ENCODE measurements at places on chromosomes 1 and 21.

- DNase-seq = no peak
These were observed 90.7 kb downstream of the TENT5C start for GRCh38 chr1:117696561-117696960.

DNA sequence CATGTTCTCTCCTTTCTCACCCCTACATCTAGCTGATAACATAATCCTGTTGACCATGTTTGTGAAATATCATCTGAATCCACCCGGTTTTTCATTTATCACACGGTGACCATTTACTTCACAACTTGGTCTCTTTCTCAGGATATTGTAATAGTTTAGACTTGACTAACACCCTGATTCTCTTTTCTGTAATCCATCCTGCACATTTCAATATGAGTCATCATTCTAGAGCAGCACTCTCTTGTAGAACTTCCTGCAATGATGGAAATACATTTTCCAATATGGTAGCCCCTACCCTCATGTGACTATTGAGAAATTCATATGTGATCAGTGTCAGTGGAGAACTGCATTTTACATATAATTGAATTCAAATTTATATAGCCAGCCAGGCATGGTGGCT, 2.3 kb upstream of the JAM2 start:
- no peak for DNase-seq

DNA sequence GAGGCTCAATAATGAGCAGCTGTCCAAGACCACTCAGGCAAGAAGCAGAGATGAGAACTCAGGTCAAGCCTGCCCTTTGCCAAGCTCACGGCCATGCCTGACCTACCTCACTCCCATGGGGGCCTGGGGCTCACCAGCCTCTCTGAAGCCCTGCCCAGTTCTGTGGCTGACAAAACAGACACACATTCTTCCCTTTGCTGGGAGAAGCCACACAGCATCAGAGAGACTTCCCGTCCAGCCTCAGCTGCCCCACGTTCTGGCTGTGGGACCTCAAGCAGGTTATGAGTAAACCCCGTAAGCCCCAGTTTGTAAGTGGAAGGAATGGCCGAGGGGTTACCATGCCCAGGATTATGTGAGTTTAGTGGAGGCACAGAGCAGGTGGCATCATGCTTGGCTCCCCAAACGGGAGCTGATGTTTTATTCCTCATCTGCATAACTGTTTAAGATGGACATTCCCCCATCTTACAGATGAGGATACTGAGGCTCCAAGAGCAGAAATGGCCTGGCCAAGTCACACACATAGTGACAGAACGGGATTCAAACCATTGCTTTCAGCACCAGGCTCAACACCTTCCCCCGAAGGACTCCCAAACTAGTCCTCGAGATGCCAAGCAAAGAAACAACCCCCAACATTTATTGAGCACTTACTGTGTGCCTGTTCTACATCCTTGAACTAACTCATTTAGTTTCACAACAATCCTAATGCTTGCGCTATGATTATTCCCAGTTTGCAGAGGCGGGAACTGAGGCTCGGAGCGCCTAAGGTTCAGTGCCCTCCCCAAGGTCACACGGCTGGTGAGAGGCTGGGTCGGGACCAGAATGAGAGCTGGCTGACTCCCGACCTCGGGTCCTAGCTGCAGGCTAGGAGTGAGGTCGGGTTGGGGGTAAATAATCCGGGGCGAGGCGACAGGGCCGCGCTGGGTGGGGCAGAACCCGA, 49.1 kb upstream of the LAPTM5 start:
- no peak for DNase-seq

GRCh38 chr1:98322966-98323365, 338.6 kb upstream of the SNX7 start:
- no peak for DNase-seq

- no peak for DNase-seq
These were observed 53.5 kb downstream of the FNBP1L start for GRCh38 chr1:93501399-93501798.

GRCh38 chr1:161258439-161259344, at the start of gene PCP4L1:
PCP4L1 (plus strand) TSS chr1:161258745; CDS start chr1:161258975, 230 bp downstream.
- DNase-seq = peak; percentile 52

- DNase-seq = peak; percentile 76
These were observed at the start of gene SNAPIN for GRCh38 chr1:153658400-153659174. SNAPIN (plus strand) TSS chr1:153658703; CDS start chr1:153658744, 41 bp downstream.

DNA sequence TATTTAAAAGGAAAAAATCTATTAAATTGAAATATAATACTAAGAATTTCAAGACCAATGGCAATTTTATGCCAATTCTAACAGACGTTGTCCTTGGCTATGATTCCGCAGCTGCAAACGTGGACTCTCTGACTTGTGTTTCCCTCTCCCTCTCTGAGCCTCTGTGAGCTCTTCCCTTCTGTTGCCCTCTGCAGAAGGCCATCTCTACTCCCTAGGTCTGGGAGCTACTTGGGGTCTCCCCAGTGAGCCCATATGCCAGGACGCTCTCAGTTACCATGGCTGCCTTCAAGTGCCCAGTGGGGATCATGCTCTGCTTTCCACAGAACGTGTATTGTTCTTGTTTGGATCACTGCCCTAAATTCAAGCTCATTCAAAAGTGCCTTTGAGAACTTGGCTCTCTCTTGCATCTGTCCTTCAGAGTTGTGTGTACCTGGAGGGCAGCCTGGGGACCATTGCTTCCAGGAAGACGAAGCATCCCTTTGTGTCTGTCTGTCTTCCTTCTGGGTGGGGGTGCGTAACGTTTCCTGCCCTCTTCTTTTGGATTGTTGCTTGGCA, 97.5 kb upstream of the TSPAN2 start:
- no peak for DNase-seq

- DNase-seq = no peak
These were observed 4.1 kb upstream of the CCDC24 start for GRCh38 chr1:43987159-43987902.
